ENCODE measurements at places on chromosomes 2 and 18. TPM values are rescaled to one million over a fixed set of nuclear protein-coding genes. Genes with fewer than 3 reads are reported as not detected.

OTOF gene
- not detected for total RNA-seq

- no peak for DNase-seq
Measured at GRCh38 chr18:62368100-62368499, 43.0 kb downstream of the TNFRSF11A start.

GRCh38 chr2:165549619-165550018 is 80.1 kb downstream of the CSRNP3 start:
- no peak for DNase-seq

GRCh38 chr2:203330434-203330833 is 2.2 kb downstream of the ABI2 start:
- no peak for DNase-seq

COQ10B gene
- 16.7 TPM for total RNA-seq

- DNase-seq = no peak
Measured at GRCh38 chr18:46916551-46917107, 678 bp downstream of the PIAS2 start.

BUB1 gene
- total RNA-seq = 85.9 TPM

- DNase-seq = no peak
Measured at GRCh38 chr2:170643346-170643745, 71.8 kb upstream of the SP5 start.

DNA sequence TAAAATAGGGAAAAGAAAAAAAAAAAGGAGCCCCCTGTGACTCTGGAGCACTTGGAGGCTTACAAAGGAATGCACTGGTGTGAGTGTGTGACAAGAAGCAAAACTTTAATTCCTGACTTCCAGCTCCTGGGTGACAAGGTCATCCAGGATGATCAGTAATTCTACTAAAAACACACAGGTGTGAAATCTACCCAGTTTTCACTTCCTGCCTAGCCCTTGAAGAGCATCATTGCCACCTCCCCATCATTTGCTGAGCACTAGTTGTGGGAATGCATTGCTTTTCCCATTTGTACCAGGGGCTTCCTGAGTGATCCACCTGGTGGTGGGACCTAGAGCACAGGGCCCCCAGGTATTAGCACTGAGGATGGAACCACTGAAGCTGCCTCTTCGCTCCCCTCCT is 139.7 kb upstream of the RIOK3 start:
- no peak for DNase-seq

DNA sequence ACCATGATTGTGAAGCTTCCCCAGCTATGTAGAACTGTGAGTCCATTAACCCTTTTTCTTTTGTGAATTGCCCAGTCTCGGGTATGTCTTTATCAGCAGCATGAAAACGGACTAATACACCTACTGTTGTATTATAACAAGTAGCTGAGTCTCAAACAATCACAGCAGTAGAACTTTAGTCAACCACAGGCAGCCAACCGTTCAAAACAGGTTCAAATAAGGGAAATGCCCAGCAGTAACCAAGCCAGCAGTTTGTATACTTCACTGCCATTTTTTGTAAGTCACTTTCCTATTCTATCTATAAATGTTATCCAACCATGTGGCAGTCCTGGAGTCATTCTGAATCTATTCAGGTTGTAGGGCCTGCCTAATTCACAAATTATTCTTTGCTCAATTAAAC is 1560.6 kb upstream of the SLC39A10 start:
- DNase-seq = peak; percentile 10

ALLC gene
- total RNA-seq = not detected

DNA sequence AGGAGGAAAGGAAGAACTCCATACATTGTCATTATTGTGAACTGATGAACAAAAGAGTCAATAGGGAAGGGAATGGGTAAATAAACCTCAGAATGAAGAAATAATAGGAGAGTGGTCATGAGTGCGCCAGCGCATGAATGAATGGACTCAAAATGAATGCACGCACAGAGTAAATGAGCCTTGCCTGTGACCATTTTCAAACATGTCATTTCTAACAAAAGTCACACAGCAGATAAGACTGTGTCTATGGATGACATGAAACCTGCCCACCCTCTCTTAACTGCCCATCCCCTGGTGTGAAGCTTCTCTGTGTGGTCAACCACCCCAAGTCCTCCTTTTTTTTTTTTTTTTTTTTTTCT is 121.1 kb upstream of the TEX51 start:
- DNase-seq = no peak

- peak; percentile 52 for DNase-seq
Measured at GRCh38 chr2:118085173-118086023, 2.9 kb upstream of the INSIG2 start.

EMILIN1 gene
- total RNA-seq = 0.80 TPM

DNA sequence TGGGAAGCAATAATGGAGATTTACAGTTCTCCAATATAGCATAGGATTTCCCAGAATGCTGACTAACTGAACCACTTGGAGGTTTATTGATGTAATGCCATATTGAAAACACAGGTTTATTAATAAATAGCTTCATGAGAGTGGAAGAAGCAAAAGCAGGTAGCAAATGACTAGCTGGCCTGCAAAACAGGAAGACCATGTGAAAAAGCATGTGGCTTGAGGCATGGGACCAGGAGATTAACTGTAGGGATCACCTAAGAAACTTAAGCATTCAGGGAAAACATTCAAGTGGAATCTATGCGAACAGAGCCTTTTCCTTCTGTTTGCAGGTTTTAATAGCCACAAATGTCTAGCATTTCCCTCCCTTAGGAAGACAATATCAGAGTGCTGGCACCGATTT is 679.7 kb downstream of the ZEB2 start:
- DNase-seq = no peak

All from epithelial cell of proximal tubule (primary cell).